NCI-H226 (cell line): ENCODE measurements at places on chromosomes 6 and 20.
A peak's percentile ranks its signal among the peaks of the same experiment; 100 is the strongest.

- DNase-seq, result no peak
Observed at GRCh38 chr20:57605045-57605444, 15.2 kb downstream of the ZBP1 start.

DNA sequence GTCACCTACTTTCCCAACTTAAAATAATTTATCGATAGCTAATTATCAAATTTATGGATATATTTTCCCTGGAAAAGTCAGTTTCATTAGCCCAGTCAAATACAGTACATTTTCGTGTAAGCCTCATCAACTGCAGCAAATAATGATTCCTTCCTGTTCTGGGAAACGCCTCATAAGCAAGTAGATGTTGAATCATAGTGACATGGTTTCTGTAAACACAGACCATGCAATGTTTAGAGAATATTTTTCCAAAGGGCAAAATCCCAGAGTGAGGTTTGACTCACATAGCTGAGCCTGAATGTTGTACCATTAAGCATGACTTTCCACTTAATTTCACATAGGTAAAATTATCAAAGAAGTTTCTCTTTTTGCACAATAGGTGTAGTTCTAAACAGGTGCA, 16.7 kb upstream of the VNN1 start:
- peak; percentile 60 for DNase-seq

- DNase-seq, result no peak
Observed at GRCh38 chr6:146859795-146860495, 261.2 kb downstream of the ADGB start.

GRCh38 chr6:157842212-157842611, 19.2 kb downstream of the SNX9 start:
- DNase-seq, result no peak
